ENCODE measurements at places on chromosomes 7 and 10. TPM values are rescaled to one million over a fixed set of nuclear protein-coding genes. Genes with fewer than 3 reads are reported as not detected.

GRCh38 chr10:33880291-33880690 lies 545.8 kb upstream of the NRP1 start:
- DNase-seq, result no peak
- H3K27ac ChIP-seq, result no peak overlapping the region
- H3K4me3 ChIP-seq, result no peak overlapping the region
- no peaks in the 10 kb centered on the region for H3K36me3 ChIP-seq
- no peaks in the 10 kb centered on the region for H3K4me1 ChIP-seq
- H3K27me3 ChIP-seq, result no peaks in the 10 kb centered on the region

WDFY4 gene
- 2.5 TPM for total RNA-seq

GRM3 gene
- total RNA-seq, result not detected

DNA sequence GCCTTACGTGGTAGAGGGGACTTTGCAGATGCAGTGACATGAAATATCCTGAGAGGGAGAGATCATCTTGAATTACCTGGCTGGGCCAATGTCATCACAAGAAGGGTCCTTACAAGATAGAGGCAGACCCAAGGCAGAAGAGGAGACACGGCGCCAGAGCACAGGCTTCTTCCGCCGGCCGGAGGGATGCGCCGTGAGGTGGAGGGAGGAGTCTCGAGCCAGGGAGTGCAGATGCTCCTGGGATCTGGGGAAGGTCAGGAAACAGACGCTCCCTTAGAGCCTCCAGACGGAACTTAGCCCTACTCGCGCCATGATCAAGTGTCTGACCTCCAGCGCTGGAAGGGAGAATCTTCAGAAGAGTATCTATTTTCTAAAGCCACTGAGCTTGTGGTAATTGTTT lies 304.8 kb downstream of the GLRX3 start:
- H3K27ac ChIP-seq, result no peak overlapping the region
- H3K27me3 ChIP-seq, result no peaks in the 10 kb centered on the region
- H3K4me1 ChIP-seq, result no peaks in the 10 kb centered on the region
- no peak overlapping the region for H3K4me3 ChIP-seq

- no peak overlapping the region for H3K4me3 ChIP-seq
- no peaks in the 10 kb centered on the region for H3K27me3 ChIP-seq
- no peaks in the 10 kb centered on the region for H3K36me3 ChIP-seq
- H3K27ac ChIP-seq, result no peak overlapping the region
- DNase-seq, result no peak
Observed at GRCh38 chr10:74293686-74294371, 142.8 kb downstream of the ADK start.

DNA sequence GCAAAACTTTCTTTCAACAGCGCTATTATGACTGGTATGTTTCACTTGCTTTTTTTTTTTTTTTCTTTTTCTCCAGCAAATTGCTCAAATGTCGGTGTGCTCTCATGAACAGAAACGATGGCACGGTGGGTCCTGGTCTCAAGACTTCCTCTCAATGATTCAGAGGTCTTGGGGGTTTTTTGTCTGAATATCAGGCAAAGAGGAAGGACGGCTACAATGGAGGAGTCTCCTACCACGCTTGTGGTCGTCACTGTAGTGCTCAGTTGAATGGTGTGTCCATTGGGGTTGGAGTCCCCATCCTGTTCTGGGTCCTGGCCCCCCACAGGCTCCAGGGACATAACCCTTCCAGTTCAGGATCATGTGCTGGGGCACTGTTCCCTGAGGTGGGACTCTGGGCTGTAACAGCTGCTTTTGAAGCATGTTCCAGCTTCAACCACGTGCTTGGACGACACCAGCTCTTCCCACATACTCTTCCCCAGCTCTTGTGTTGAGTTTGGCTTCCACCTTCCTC lies 266.7 kb upstream of the KLF6 start:
- peak overlapping the region; percentile 67 for H3K27ac ChIP-seq
- DNase-seq, result no peak
- no peaks in the 10 kb centered on the region for H3K36me3 ChIP-seq
- no peaks in the 10 kb centered on the region for H3K4me1 ChIP-seq
- no peaks in the 10 kb centered on the region for H3K27me3 ChIP-seq
